ENCODE measurements at places on chromosomes 13 and 19. TPM values are rescaled to one million over a fixed set of nuclear protein-coding genes. Genes with fewer than 3 reads are reported as not detected.
A peak's percentile ranks its signal among the peaks of the same experiment; 100 is the strongest.

B3GLCT gene
- 3.9 TPM for total RNA-seq

WTIP gene
- total RNA-seq = 8.4 TPM

NDUFB7 gene
- 167 TPM for total RNA-seq

DNA sequence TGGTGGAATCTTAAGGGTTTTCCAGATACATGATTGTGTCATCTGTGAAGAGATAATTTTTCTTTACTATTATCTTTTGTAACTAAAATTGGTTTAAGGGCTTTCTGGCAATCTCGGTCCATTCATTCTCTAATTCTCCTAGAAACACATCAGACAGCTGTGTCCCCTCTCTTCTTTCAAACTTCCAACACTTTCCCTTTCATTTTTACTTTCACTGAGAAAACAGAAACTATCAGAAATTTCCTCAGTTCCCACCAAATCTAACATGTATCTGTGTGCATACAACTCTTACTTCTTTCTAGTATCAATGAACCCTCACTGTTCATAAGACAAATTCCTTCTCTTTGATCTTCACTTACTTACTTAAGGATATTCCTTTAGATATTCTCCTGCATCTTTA is 40.2 kb downstream of the KCNRG start:
- H3K4me3 ChIP-seq = no peak overlapping the region
- no peak overlapping the region for H3K27ac ChIP-seq
- no peaks in the 10 kb centered on the region for H3K4me1 ChIP-seq

DNA sequence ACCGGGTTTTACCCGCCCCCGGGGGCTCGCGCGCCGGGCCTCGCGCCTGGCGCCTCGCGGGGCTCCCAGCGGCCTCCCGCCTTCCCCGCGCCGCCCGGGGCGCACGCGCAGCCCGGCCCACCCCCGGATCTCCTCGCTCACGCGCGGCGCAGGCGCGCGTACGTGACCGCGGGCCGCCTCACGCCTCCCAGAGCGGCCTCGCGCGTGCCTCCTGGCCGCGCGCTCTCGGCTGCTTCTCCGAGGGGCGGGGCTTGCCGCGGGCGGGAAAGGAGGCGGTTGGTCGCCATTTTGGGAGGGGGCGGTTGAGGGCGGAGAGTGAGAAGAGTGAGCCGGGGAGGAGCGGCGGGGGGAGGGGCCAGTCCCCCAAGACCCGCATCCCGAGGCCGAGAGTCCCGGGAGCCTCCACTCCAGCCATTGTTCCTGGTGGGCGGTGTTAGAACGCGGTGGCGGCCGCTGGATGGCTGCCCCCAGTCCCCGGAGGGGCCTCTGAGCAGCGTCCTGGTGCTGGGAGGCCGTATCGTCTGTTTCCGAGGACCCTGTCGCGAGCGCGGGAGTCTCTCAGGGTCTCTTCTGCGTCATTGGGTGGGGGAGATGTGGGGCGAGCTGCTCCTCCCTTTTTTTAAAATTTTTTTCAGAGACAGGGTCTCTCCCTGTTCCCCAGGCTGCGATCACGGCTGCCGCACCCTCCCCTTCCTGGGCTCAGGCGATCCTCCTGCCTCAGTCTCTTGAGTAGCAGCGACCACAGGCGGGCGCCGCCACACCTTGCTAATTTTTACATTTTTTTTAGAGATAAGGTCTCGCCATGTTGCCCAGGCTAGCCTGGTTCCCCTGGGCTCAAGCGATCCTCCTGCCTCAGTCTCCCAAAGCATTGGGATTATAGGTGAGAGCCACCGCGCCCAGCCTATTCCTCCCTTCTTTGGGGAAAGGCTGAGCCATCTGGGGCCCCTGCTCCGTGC is at the start of gene ZNF541:
Gene ZNF541 (minus strand): TSS at position 78 of the 956 bp plus-strand sequence. CDS start 17,292 bp downstream, outside the sequence.
- no peak within 1 kb of the TSS for H3K27ac ChIP-seq
- no peaks in the 10 kb centered on the region for H3K36me3 ChIP-seq
- DNase-seq = no peak
- H3K27me3 ChIP-seq = no peaks in the 10 kb centered on the region

DNA sequence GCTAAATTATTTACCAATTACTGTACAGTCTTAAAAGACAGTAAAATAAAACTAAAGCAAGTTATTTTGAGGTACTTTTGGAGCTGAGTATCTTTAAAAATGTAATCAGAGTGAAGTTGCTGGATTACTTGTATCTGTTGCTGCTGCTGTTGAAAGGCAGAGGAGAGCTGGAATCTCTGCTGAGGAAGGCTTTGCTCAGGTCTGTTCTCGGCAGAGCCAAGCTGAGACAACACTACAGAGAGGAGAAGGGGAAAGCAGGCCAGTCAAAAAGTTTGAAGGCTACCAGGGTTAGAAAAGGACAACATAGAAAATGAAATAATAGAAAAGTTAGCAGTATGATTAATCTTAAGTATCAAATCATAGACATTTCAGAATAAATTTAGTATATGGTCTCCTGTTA is 9.8 kb downstream of the EXOSC8 start:
- DNase-seq = no peak
- H3K4me3 ChIP-seq = no peak overlapping the region
- H3K27ac ChIP-seq = no peak overlapping the region
- peaks cover 51% of the 10 kb centered on the region for H3K36me3 ChIP-seq
- H3K4me1 ChIP-seq = no peaks in the 10 kb centered on the region
- H3K27me3 ChIP-seq = no peaks in the 10 kb centered on the region

GRCh38 chr13:48731001-48731658 is 77.4 kb downstream of the CYSLTR2 start:
- peaks cover 5% of the 10 kb centered on the region for H3K4me1 ChIP-seq
- no peaks in the 10 kb centered on the region for H3K36me3 ChIP-seq
- peak; percentile 21 for DNase-seq
- no peaks in the 10 kb centered on the region for H3K27me3 ChIP-seq
- no peak overlapping the region for H3K4me3 ChIP-seq

GRCh38 chr19:3612901-3613741 is 6.4 kb upstream of the TBXA2R start:
- peaks cover 7% of the 10 kb centered on the region for H3K36me3 ChIP-seq
- no peak for DNase-seq
- no peak overlapping the region for H3K4me3 ChIP-seq
- peaks cover 4% of the 10 kb centered on the region for H3K4me1 ChIP-seq
- H3K27ac ChIP-seq = no peak overlapping the region
- H3K27me3 ChIP-seq = no peaks in the 10 kb centered on the region
